ENCODE measurements at places on chromosomes 1 and 21. TPM values are rescaled to one million over a fixed set of nuclear protein-coding genes. Genes with fewer than 3 reads are reported as not detected.

- no peak for DNase-seq
Observed at GRCh38 chr1:209937996-209938959, at the start of gene SYT14. Gene SYT14 (plus strand): TSS chr1:209938217. CDS start chr1:209938265, 48 bp downstream.

- no peak for DNase-seq
Observed at GRCh38 chr1:205279986-205280385, 41.6 kb downstream of the NUAK2 start.

DNA sequence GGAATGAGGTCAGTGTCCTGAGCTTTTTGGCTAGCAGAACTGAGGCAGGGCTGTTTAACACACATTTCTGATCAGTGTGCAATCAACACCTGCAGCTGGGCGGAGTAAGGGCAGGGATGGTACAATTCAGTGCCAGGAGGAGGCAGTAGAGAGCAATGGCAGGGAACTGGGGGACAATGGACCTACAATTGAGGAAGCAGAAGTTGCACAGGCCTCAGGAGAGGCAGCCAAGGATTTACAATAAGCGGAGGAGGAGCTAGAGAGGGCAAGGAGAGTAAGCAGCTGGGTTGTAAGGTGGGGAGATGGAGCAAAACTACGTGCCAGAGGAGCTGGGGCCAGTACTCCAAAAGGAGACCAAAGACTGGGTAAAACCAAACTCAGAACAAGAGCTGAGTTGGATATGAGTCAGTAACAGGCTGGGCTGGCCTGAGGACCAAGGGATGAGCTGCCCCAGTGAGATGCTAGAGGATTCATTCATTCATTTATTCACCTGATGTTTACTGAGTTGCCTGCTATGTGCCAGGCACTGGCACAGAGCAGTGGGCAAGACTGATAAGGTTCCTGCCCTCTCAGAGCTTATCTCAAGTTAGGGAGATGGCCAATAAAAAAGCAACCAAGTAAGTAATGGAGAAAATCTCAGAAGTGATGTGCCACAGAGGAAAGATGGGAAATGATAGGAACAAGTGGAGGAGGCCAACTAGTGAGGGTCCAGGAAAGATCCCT is 10.4 kb upstream of the GALE start:
- DNase-seq, result no peak

- DNase-seq, result no peak
Observed at GRCh38 chr21:31475223-31475622, 131.2 kb upstream of the TIAM1 start.

GRCh38 chr1:7863756-7864328 is 11.0 kb upstream of the UTS2 start:
- DNase-seq, result no peak

- no peak for DNase-seq
Observed at GRCh38 chr1:41840592-41841246, 78.0 kb downstream of the HIVEP3 start.

GRCh38 chr1:73161418-73161817 is 879.1 kb upstream of the NEGR1 start:
- no peak for DNase-seq

DNA sequence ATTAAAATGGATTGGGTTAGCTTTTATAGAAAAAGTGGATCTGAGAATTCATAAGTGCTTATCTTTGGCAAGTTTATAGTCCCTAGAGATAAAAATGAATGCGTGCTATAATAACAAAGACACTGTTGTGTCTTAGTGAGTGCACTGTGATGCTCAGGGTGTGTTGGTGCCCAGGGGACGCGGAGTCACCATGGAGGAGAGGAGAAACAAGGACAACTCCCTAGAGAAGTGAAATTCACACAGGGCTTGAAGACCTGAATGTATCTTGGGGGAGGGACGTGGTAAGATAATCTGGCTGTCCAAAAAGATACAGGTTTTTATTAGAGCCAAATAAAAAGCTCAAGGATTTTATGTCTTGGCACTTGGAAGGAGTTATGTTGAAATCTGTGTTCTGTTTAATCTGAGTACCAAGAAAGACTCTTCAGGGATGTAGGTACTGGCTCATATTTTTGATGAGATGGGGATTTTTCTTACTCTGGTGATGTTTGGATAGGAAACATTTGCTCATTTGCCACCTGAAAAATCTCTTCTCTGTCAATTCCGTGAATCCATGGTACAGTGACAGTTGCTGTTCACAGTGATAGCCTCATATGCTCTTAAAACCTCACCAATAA is 9.6 kb downstream of the SMYD2 start:
- DNase-seq, result no peak

- no peak for DNase-seq
Observed at GRCh38 chr1:225879521-225880221, 2.5 kb downstream of the TMEM63A start.

DNA sequence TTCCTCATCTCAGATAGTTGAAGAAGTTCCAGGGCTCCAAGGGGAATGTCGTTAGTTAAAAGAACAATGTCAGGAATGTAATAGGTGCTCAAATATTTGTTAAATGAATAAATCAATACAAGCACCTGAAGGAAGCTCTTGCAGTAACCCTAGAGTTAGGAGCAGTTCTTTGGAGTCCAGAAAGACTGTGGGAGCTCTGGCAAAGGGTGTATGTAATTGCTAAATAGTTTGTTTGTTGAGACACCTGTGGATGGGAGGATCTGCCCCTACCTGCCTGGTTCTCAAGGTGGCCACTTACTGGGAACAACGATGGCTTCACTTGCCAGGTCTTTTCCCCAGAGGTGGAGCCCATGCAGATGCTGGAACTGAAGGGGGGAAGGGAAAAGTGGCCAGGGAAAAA is 27.5 kb upstream of the JUN start:
- no peak for DNase-seq

GRCh38 chr1:153292740-153293479 is 19.8 kb downstream of the PGLYRP3 start:
- DNase-seq, result no peak

- no peak for DNase-seq
Observed at GRCh38 chr1:232504651-232505050, 125.3 kb downstream of the SIPA1L2 start.

DNA sequence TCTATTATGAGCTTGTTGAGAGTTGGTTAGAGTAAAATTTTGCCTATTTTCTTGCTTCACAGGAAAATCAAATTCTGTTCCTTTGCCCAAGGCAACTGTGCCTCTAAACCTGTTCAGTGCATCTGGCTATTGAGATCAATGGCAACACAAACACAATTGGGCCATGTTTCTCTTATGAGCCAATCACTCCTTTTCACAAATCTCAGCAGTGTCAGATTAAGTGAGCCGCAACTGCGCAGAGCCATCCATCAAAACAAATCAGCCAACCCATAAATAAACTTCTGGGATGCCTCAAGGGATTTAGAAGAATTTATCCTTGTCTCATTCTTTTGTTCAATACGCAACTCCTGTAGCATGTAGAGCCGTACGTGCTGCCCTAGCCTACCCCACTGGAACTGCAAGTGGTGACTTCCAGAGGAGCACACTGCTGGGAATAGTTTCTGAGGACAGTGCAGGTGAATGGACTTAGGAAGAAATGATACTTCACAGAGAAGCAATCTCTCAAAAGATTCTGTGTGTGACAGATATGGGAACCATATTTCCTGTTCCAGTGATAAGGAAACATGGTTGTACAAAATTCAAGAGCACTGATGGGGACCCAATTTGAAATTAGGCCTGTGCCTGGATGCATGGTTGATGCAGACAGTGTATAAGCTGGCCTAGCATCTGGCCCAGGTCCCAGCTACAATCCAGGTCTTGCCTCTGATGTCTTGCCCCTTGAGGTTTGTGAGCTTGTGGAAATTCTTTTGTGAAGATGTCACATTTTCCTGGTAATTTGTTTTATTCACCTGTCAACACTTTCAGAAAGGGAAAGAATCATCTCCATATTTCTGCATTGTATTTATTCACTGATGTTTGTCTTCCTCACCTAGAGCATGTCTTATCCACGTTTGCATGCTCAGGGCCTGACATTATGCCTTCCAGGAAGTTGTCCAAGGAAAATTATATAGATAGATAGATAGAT is 166.2 kb downstream of the URB2 start:
- DNase-seq, result no peak

DNA sequence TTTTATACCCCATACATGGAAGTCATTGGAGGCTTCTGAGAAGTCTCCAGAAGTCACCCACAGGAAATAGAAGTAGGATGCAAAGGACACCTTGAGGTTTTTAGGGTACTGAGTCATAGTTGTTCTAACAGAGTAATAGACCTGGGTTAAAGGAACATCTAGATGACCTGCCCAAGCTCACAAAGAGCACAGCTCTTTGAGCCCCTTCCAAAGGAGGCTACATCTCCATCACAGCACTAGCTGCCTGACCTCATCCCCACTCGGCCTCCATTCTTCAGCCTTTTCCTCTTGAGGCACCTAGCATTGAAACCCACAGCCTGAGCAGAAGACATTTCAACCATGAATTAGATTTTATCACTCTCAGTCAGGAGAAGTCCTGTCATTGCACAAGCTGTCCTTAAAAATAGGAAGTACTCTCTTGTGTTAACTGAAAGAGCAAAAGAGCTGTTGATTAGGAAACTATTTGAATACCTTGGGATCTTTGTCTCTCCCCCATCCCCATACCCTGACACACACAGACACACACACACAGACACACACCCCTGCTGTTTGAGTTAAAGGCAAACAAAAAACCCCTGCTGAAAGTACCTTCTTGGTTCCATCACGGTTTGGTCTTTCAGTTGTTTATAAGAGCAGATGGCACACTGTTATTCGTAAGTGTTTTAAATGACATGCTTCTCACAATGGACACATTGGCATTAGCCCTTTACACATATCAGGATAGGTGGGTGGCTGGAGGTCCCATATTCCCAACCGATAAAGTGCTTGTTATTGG is 22.2 kb downstream of the MKNK1 start:
- DNase-seq, result no peak

DNA sequence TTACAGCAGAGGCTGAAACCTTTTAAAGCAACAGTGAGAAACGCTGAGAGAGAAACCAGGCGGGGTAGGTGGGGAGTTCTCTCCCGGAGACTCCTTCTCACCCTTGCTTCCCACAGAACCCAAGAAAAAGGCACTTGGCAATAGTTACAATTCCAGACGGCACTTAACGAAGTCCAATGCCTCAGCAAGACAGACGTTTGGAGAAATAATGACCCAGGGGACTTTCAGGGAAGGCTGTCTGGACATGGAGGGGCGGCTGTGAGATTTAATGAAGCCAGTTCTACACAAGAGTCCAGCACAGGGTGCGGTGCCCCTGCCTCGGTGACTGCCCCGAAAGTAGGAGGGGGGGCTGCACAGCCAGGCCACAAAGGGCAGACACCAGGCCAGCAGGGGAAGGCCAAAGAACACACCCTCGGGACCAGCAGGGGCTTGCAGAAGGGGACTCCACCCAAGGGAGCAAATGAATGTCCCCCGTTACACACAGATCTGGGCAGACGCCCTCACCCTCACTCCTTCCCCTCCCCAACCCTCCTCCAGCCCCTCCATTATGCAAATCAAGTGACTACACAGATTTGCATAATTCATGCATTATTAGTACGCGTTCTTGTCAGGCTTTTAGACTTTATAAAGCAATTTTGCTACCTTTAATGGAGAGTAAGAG is 26.3 kb downstream of the KCNN3 start:
- DNase-seq, result no peak

- no peak for DNase-seq
Observed at GRCh38 chr1:115794976-115795639, 26.6 kb upstream of the CASQ2 start.

DNA sequence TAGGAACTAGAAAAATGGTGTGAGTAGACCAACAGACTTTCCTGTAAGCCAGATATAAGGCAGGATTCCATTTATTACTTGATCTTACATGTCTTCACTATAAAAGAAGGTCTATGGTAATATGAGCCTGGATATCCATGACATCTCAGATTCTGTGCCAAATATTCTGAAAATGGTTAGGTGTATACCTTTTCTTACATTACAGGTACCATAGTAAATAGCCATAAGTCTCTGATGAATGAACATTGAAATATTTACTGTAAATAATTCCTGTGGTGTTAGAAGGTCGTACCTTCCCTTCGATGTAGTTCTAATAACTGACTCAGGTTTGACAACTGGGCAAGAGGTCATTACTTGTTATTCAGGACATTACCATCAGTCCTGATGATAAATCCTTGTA is 657.9 kb downstream of the BRINP3 start:
- no peak for DNase-seq

GRCh38 chr21:28771790-28772501 is 220.7 kb downstream of the LTN1 start:
- no peak for DNase-seq

DNA sequence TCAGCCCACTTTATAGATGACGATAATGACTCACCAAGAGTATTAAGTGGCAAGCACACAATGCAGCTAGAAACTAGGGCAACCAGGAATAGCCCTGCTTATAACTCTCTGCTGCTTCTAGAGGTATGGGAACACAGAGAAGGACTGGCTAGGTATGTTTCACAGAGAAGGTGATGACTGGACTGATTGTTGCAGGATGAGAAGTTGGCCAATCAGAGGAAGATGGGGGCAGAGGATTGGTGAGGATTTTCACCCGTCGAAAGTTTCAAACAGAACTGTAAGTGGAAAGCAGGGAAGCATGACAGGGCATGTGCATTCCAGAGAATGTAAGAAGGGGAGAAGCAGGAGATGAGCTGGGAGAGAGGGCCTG is 222.4 kb upstream of the JUN start:
- DNase-seq, result no peak

DNA sequence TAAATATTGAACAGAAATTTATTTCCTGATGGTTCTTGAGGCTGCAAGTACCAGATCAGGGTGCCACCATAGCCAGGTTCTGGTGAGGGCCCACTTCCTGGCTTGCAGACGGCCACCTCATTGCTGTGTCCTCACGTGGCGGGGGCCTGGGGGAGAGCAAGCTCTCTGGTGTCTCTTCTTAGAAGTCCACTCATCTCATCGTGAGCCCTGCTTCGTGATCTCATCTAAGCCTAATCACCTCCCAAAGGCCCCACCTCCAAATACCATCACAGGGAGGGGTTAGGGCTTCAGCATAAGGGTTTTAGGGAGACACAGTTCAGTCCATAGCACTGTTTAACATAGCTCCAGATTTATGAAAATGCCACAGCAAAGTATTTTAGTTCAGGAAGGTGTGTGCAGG is 119.7 kb downstream of the PRDM2 start:
- DNase-seq, result no peak

- no peak for DNase-seq
Observed at GRCh38 chr1:109664671-109665070, 3.2 kb upstream of the GSTM2 start.

GJA5 gene
- total RNA-seq, result 0.29 TPM

CDC42BPA gene
- 33.4 TPM for total RNA-seq

LCE1D gene
- total RNA-seq, result not detected

RNU1-4 gene
- under 0.01 TPM for total RNA-seq

TMEM81 gene
- total RNA-seq, result 3.0 TPM

KIF21B gene
- 18.4 TPM for total RNA-seq

FNDC5 gene
- 0.08 TPM for total RNA-seq

CLDN19 gene
- total RNA-seq, result 2.5 TPM

APOBEC4 gene
- total RNA-seq, result not detected

TMEM82 gene
- not detected for total RNA-seq

DNASE2B gene
- not detected for total RNA-seq

LIPI gene
- total RNA-seq, result not detected

CFHR2 gene
- total RNA-seq, result not detected

ADCY10 gene
- not detected for total RNA-seq

OR10Z1 gene
- not detected for total RNA-seq

NECTIN4 gene
- total RNA-seq, result 13.6 TPM

SDCCAG8 gene
- total RNA-seq, result 46.9 TPM

ATP6V0B gene
- total RNA-seq, result 298 TPM

BMP8B gene
- 2.8 TPM for total RNA-seq

DNM3 gene
- total RNA-seq, result 1.6 TPM
